Stromal cell of bone marrow (primary cell): ENCODE measurements at places on chromosomes 2 and 18.
A peak's percentile ranks its signal among the peaks of the same experiment; 100 is the strongest.

GRCh38 chr18:46073474-46074331 lies 1.6 kb upstream of the PSTPIP2 start:
- DNase-seq: peak; percentile 46

DNA sequence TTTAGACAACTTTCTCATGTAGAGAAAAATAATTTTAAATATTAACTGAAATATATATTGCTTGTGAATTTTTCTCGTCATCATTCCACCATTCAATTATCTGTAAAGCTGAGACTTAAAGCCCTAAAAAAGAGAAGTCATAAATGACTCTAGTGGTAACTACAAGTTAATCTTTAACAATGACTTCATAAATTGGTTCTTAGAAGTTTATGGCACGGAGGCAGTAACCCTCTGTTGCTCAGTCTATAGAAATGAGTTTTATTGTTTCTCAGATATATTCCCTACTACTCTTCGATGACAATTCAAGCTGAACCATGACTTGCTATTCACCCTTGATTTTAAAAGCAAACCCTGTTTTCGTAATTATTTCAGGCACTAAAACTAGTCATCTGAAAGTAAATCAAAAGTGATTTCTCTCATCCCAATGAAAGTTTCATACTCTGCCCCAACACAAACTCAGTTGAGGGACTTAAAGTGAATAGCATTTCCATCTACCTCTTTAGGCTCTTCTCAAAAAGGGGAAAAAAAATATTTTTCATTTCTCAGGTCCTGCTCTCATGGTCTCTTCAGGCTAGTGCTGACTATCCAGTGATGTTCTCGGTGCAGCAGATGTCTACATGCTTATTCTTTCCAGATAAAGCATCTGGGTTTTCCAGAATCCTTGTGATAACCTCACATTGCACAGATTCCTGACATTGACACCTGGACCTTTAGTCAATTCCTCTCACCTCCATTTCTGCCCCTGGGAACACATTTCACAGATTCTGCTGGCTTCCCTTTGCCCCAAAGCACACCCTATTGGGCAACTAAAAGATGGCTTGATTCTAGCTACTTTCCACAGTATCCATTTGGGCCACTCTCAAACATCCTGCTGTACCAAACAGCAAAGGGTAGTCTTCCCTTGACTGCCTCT lies 207.8 kb upstream of the LRATD1 start:
- no peak for DNase-seq

DNA sequence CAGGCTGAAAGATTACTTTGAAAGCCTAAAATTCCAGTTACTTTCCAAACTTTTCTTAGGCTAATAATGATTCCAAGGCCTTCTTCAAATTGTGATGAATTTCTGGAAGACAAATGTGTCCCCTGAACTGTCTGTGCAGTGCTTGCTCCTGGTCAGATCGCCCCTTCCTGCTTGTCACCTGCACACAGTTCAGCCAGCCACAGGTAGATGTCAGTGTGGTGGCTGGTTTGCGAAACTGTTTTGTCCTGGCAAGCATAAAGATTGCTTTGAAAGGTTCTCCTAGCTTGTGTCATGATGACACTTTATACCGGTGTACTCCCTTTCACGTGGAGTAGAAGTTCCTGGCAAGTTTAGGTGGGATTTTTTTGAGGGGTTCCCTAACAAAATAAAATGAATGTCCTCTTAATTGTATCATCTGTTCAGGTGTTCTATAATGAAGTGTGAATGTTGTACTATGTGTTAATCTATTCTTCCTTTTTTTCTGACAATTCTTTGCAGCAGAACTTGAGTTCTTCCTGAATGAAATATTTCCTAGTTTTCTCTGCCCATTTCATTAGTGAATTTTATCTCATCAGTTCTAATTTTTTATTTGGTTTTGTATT lies 298.8 kb downstream of the ZNF407 start:
- DNase-seq: no peak

GRCh38 chr18:70290482-70291294 lies 1.8 kb downstream of the SOCS6 start:
- DNase-seq: no peak
